ENCODE measurements at places on chromosomes 13 and 19.

GRCh38 chr19:5261156-5261890, 79.3 kb downstream of the PTPRS start:
- no peak for DNase-seq

DNA sequence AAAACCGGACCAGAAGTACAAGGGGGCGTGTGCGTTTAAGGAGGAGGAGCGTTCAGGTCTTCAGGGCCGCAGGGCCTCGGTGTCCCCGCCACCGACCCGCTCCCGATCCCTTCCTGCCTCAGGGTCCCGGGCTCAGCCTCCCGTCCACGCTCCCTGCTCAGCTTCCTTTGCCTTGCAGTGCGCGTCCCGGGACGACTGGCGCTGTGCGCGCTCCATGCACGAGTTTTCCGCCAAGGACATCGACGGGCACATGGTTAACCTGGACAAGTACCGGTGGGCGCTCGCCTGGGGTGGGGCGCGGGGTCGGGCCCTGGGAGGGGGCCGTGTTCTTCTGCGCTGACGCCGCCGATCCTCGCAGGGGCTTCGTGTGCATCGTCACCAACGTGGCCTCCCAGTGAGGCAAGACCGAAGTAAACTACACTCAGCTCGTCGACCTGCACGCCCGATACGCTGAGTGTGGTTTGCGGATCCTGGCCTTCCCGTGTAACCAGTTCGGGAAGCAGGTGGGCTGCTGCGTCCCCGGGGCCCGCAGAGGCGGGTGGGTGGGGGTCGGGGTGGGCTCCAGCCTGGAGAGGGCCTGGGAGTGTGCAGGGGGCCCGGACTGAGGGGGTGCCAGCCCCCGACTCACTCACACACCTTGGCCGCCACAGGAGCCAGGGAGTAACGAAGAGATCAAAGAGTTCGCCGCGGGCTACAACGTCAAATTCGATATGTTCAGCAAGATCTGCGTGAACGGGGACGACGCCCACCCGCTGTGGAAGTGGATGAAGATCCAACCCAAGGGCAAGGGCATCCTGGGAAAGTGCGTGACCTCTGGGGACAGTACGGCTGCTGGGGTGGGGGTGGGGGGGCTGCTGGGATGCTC, 1.4 kb downstream of the GPX4 start:
- peak; percentile 19 for DNase-seq

GRCh38 chr13:50529154-50529882, 314.2 kb downstream of the DLEU7 start:
- peak; percentile 10 for DNase-seq

DNA sequence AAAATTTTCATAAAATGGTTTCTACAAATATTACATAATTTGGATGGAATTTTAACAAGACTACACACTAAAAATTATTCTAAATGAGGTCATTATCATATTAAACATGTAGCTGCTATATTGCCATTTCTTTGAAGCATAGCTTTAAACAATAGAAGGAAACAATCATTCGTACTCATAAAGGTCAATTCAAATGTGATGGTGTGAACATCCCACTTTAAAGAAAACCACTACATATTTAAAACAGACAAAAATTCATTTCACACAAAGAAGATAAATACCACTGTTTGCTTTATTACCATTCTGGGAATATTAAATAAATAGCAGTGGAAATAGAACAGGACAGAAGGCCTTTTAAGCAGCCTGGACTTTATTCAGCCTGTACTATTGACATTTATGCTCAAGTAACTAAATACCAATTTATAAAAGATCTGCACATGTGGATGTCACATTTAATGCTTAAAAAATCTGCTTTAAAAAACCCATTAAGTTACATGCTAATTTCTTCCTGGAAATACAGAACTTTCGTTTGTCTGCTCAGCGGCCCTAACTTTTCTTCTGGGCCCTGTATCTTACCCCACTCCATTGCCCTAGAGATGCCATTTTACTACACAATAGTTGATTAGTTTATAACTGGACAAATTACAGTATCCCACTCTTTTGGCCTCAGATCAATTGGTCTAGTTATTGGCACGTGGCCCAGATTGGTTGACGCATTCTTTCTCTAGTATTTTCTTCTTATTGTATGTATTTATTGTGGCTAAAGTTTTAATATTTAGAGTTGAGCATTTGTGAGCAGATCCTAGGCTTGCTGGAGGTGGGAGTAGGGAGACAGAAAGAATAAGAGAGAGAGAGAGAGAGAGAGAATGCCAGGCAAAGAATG, 215.1 kb upstream of the SPRY2 start:
- no peak for DNase-seq

- no peak for DNase-seq
Observed at GRCh38 chr13:101383595-101383994, 32.7 kb downstream of the NALCN start.

GRCh38 chr19:11335449-11336146, 3.9 kb downstream of the RAB3D start:
- no peak for DNase-seq

GRCh38 chr19:52343548-52343947, 7.5 kb downstream of the ZNF610 start:
- peak; percentile 74 for DNase-seq

DNA sequence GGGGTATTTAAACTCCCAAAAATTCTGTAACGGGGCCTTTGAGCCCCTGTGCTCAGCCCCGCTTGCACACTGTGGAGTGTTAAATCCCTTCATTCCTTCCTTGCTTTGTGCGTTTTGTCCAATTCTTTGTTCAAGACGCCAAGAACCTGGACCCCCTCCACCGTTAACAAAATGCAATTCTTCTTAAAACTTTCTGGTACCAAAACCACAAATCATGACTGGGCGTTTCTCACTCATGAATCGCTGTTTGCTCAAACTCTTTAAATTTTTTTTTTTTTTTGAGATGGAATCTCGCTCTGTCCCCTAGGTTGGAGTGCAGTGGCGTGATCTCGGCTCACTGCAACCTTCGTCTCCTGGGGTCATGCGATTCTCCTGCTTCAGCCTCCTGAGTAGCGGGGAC, 881 bp downstream of the ZNF20 start:
- no peak for DNase-seq

DNA sequence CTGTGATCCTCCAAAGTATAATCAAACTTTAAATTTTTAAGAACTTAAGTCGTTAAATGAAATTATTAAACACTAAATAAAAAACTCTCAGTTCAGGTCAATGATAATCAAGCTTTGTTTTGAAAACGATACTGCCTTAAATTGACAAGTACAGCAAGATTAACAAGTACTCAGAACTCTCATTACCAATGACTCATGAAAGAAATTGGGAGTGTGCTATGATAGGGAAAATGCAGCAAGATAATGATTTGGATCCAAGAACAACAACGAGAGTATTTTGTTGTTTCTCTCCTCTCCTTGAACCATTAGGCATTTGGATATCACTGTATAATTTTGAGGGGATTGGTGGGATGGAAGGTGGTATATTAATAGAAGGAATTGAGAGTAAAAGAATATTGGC, 10.2 kb downstream of the N4BP2L2 start:
- no peak for DNase-seq

GRCh38 chr19:28242317-28242927, 970.5 kb downstream of the UQCRFS1 start:
- DNase-seq = peak; percentile 55

GRCh38 chr13:48578516-48579164, 45.8 kb upstream of the RCBTB2 start:
- peak; percentile 29 for DNase-seq

GRCh38 chr13:62038214-62038613, 622.6 kb upstream of the PCDH20 start:
- DNase-seq = no peak

- DNase-seq = no peak
Observed at GRCh38 chr13:47044842-47045241, 148.0 kb upstream of the HTR2A start.

GRCh38 chr19:55141696-55142095, 7.3 kb downstream of the TNNT1 start:
- no peak for DNase-seq

DNA sequence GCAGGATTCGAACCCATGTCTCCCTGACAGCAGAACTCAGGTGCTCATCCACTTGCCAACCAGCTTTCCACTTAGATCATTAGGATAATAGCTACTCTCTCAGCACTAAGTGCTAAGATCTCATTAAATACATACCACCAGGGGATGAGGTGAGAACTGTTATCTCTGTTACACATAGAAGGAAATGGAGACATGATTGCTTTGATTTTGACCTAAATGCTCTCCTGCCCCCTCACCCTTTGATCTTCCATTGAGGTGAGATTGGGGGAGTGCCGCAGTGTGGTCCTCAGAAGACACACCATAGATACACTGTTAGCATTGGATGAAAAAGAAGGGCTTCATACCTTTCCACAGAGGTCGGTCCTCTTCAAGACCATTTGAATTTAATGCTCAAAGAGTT, 38.9 kb upstream of the NPAS1 start:
- no peak for DNase-seq

DNA sequence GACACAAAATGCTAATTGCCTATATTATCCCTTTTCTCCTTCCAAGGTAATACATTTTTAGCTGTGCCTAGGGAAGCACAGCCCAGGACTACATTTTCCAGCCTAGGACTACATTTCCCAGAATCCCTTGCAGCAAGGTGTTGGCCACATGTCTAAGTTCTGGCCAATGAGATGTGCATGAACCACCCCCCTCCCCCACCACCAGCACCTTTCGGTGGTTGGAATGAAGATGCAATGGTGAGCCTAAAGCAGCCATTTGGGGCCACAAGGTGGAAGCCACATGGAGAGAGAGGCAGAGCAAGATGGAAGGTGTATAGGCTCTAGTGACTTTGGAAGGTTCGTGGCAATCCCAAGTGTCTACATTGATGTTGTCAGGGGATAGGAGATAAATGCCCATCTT, 16.2 kb downstream of the UNC13A start:
- DNase-seq = peak; percentile 44

DNA sequence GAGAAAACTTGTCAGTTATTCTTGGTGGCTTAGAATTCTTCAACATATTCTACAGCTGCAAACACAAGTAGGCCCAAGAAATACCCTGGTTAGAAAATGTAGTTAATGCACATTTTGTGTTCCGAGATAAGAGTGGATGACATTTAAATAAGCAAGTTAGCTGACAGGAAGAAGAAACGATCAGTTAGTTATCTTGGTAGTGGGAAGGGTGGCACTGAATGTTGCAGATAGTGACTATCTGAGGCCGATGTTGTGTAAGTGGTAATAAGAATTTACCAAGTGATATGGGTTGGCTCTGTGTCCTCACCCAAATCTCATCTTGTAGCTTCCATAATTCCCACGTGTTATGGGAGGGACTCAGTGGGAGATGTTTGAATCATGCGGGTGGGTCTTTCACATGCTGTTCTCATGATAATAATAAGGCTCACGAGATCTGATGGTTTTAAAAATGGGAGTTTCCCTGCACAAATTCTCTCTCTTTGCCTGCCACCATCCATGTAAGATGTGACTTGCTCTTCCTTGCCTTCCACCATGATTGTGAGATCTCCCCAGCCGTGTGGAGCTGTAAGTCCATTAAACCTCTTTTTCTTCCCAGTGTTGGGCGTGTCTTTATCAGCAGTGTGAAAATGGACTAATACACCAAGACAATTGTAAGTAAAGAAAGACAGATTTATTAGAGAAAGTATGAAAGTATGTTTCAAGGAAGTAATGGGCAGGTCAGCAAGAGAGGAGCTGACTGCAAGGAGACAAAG, 10.9 kb upstream of the AKAP11 start:
- DNase-seq = no peak

- no peak for DNase-seq
Observed at GRCh38 chr13:35499196-35499662, 22.7 kb upstream of the MAB21L1 start.

- no peak for DNase-seq
Observed at GRCh38 chr19:2912306-2912705, 11.6 kb downstream of the ZNF57 start.

Data from RPMI8226 (cell line).